ENCODE measurements at places on chromosomes 7 and 10. TPM values are rescaled to one million over a fixed set of nuclear protein-coding genes. Genes with fewer than 3 reads are reported as not detected.

GRCh38 chr10:124019886-124020797 is 73.3 kb downstream of the CHST15 start:
- DNase-seq: no peak

DNA sequence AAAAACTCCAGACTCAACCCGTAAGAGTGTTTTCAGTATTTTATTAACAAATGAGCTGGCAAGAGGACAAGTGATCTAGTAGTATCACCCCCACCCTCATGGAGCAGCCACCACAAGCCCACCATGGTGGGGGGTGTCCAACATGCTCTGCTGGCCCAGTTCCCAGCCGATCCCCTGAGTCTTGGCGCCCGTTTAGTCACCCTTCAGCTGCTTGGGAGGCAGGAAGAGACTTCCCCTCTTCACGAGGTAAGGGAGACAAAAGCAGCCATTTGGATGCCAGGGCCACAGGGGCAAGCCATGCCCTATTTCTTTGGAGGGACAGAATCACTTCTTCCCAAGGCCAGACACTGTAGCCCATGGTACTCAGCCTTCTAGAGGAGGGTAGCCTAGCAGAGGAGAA is 54.1 kb downstream of the NOD1 start:
- no peak for DNase-seq

- no peak for DNase-seq
These were observed 137.0 kb upstream of the SEMA3A start for GRCh38 chr7:84331616-84332015.

DNA sequence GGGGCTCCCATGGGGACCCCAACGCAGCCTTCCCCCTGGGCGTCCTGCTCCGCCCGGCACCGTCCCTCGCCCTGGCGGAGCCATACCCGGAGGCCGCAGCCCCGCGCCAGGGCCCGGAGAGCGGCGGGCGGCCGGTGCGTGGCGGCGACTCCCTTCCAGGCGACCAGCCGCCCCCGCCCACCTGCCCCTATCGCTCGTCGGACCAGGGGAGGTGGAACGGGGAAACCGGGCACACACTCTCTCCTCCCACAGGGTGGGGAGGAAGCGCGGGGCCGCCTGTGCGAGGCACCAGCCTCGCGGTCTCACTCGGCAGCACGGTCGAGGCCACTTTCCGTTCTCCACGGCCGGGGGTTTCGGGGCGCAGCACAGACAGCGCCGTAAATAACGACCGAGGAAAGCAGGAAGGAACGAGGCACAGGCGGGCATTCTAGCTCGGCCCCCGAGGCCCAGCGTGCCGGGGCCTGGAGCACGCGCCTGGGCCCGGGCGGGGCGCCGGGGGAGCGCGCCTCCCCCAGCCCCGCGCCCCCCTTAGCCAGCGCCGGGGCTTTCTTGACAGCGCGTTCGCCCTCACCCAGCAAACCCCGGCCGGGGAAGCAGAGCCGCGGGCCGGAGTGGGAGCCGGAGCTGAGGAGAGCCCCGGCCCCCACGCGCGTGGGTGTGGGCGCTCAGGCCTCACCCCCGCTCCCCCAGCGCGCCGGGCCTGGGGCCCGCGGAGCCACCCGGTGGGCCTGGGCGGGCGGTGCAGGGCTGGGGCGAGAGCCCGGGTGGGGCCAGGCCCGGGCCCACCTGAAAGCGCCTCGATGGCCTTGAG is 936 bp downstream of the IGF2BP3 start:
- DNase-seq: peak; percentile 43

The PODXL gene
- 0.45 TPM for total RNA-seq

Measured in activated CD8-positive, alpha-beta T cell treated with anti-CD3 and anti-CD28 coated beads for 36 hours (primary cell).